ENCODE measurements at places on chromosomes 5 and 9.

GRCh38 chr5:128472036-128472435 lies 66.0 kb downstream of the FBN2 start:
- DNase-seq, result no peak

DNA sequence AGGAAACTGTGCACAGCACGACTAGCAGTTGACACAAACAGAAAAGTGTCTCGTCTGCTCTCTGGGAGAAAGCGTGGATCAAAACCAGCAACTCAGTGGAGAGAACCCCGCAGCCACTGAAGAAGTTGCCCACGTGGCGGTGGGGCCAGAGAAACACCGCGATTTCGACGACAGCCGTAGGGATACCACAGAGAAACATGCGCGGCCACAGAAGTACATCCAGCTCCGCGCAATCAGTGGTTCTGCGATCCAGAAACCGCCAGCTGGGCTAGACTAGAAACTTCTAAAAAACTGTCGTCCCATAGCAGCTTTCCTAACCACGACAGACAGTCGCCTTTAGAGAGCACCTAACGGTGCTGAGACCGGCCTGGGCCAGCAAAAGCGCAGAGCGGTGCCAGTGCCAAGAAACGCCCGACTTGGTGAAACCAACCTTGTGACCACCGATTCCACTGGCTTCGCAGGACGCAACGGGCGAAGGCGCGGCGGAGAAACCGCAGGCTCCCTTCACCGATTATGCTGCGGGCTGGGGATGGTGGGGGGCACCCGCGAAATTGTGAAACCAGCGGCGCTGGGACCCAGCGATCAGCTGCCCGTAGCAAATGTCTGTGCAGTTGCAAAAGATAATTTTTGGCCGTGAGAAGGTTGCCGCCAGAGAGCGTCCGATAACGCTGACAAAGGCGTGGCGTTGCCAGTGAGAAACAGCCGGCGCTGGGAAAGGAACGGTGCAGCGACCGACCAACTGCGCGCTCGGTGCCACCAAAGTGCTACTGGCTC lies 2.7 kb upstream of the ANXA2R start:
- peak; percentile 51 for DNase-seq

GRCh38 chr5:76402251-76402885 lies 717 bp upstream of the IQGAP2 start:
- DNase-seq, result peak; percentile 62

DNA sequence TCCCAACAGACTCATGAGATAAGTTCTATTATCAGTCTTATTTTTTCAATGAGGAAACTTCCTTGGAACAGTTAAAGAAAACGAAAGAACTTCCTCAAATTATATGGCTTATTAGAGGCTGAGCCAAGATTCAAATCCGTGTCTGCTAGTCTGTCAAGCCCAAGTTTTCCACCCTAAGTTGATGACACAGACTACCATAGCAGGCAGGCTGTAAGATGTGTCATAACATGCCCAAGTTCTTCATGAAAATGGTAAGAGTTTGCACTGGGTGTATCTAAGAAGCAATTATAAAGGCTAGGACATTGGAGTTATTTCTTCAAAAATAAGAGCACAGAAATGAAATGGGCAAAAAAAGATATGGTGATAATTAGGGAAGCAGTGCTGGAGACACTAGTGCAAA lies 634.5 kb downstream of the BRINP1 start:
- DNase-seq, result no peak

- peak; percentile 65 for DNase-seq
These were observed 47.6 kb downstream of the THBS4 start for GRCh38 chr5:80082731-80083100.

DNA sequence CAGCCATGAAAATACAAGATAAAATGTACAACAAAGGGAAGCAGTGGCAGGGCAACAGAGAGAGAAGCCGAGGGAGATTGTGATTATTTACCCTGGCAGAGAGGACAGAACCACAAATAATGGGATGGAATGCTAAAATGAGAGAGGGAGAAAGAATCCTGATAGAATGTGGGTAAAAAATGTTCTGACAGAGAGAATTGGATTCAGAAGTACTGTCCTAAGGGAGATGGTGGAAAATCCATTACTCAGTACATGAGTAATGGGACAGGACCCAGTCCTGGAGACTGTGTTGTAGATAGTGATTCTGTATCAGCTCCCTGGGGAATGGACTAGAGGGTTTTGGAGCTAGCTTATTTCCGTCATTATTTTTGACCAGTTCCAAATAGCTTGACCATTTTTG lies 831.5 kb downstream of the MAT2B start:
- DNase-seq, result no peak

GRCh38 chr9:34999576-34999975 lies 10.0 kb downstream of the DNAJB5 start:
- DNase-seq, result no peak

Data from nephron progenitor cell (in vitro differentiated cells).